ENCODE measurements at places on chromosomes 2 and 18.
A peak's percentile ranks its signal among the peaks of the same experiment; 100 is the strongest.

DNA sequence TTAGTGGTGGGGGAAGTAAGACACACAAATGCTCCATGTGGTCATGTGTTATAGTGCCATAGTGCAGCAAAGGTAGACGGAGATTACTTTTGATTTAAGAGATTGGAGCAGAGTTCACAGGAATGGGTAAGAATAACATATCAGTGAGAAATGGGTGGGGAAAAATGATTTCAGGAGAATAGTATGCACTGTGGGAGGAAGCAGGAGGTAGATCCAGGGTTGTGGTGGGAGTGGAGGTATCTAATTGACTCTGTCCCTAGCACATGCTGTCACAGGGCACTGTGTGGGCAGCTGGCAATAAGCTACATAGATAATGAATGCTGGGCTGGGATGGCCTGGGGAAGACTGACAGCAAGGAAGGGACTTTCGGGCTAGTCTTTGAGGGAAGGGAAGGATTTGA lies 65.3 kb downstream of the STAT1 start:
- no peak for DNase-seq

DNA sequence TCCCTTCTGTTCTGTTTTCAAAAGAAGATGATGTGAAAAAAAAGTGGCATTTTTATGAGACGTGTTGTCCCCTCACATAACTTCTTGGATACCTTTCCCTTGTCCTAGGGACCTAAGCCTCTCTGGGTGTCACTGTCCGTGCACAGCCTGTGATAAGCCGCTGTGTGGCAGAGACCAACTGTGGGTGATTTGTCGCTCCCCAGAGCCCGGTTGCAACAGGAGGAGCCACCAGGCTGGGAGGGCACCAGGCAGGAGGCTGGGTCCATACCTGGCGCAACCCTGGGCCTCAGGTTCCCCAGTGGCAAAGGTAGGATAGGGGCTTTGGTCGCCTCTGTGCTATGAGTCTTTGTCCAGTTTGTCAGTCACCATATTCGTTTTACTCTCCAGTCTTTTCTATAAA lies 82.1 kb downstream of the AGAP1 start:
- DNase-seq = no peak

DNA sequence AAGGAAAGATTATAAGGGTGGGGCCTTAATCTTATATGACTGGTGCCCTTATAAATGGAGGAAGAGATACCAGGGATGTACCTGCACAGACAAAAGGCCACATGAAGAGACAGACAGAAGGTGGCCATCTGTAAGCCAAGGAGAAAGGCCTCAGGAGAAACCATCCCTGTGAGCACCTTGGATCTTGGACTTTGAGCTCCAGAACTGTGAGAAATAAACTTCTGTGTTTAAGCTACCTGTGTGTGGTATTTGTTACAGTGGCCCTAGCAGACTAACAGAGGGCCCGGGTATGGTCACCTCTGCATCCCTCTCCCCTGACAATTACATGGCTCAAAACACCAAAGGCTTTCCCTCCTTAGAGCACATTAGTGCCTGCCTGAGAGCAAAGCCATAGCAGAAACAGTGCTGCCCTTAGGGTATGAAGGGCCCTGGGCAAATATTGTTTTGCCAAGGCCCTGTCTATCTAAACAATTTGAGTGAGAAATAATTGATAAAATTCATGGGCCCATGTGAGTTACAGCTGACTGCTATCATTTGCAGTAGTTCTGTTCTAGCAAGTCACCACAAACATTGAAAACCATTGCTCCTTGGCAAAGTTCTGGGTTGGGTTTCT lies 109.3 kb upstream of the MYCN start:
- no peak for DNase-seq

DNA sequence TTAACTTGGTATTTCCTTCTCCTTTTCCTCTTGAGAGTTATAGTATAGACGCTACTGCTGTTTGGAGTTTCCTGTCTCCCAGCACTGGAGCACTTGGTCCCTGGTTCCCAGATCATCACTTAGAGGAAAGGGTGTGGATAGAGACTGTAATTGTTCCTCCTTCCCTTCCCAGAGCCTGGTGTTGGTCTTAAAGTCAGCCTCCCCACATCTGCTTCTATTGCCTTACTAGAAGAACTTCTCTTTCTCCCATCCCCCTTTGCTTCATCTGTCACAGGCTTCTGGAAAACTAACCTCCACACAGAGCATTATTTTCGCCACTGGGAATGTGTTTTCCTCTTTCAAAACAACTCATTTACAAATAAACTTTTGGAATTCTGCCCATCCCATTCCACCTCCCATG lies 131.0 kb downstream of the CCDC85A start:
- no peak for DNase-seq

- DNase-seq = no peak
Measured at GRCh38 chr18:12373116-12373770, 3.8 kb downstream of the AFG3L2 start.

- no peak for DNase-seq
Measured at GRCh38 chr18:7234091-7234490, 3.2 kb downstream of the LRRC30 start.

GRCh38 chr2:69209482-69209881 lies 177.5 kb downstream of the GFPT1 start:
- no peak for DNase-seq

- DNase-seq = no peak
Measured at GRCh38 chr2:161017780-161018470, 142.3 kb upstream of the TANK start.

DNA sequence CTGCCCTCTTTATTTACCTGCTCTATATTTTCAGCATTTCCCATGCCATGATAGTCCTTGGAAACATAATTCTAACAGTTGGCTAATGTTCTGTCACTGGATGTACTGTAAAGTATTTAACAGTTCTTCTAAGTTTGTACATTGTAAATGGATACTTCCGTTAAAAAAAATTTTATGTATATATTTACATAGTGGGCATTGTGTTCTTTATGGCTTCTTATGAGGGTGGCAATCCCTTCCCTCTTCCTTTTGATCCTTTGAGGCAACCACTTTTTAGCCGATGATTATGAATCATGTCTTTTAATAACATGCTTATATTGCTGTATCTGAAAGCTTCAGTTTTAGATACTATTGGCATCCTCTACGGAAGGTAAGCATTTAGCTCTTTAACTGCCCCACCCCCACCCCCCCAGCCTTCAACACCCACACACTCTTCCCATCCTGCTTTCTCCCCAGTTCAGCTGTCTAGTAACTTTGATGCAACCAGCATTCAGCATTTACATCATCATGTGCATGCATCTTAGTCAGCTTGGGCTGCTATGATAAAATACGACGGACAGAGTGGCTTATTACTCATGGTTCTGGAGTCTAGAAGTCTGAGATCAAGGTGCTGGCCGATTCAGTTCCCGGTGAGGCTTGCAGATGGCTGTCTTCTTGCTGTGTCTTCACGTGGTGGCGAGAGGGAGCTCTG lies 21.0 kb upstream of the EDAR start:
- no peak for DNase-seq

DNA sequence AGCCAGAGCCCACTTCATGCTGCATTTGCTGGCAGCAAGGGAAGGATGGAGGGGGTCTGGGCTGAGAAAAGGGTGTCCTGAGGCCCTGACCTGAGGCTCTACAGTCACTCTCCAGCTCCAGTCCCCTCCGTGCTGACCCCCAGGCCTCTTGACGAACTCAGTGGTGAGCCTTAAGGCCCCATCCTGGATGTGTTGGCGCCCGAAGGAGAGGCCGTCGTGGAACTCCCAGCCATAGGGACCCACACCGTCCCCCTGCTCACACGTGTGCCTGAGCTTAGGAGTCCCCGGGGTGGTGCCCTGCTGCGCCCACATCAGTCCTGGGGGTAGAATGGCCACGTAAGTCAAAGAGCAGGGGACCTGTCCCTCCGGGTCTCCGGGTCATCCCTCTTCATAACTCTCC lies 776 bp downstream of the MOGS start:
- DNase-seq = no peak

DNA sequence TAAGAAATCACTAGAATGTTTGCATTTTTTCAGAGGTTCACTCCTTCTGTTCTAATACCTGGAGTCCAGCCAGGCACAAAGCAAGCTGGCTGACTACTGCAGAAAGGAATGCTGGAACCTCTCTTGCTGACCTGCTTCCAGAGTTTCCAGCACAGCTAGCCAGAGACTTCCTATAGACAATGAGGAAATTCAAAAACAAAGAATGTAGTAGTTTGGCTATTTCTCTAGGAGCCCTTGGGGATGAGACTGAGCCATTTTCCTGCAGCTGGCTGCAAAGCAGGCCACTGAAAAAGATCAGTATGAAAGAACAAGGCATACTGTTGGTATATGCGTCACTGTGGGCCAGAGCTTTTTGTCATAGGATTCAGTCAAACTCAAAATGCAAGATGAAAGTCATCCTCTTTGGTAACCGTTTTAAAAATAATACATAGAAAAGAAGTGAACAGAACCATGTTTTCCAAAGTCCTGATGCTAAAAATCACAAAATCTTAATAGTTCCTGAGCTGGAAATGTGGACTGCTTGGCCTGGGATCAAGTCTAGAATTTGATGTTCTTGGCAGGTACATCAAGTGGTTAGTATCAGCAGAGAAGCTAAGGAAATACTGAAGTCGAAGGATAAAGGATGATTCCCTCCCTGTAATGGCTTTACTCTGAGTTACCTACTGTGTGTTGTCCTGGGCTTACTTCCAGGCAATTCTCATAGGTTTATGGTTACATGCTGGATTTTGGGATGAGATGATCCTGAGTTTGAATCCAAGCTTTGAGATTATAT lies 9.0 kb upstream of the DSEL start:
- DNase-seq = no peak

- no peak for DNase-seq
Measured at GRCh38 chr18:77000527-77000926, 132.1 kb downstream of the MBP start.

- no peak for DNase-seq
Measured at GRCh38 chr2:172667581-172668325, 67.9 kb upstream of the RAPGEF4 start.

- no peak for DNase-seq
Measured at GRCh38 chr2:34602262-34602661, 1003.2 kb upstream of the FAM98A start.

- no peak for DNase-seq
Measured at GRCh38 chr2:160379399-160379798, 114.2 kb downstream of the RBMS1 start.

- no peak for DNase-seq
Measured at GRCh38 chr2:157644776-157645175, 16.1 kb upstream of the ACVR1C start.

- DNase-seq = no peak
Measured at GRCh38 chr18:59691996-59692395, 5.2 kb downstream of the CCBE1 start.

DNA sequence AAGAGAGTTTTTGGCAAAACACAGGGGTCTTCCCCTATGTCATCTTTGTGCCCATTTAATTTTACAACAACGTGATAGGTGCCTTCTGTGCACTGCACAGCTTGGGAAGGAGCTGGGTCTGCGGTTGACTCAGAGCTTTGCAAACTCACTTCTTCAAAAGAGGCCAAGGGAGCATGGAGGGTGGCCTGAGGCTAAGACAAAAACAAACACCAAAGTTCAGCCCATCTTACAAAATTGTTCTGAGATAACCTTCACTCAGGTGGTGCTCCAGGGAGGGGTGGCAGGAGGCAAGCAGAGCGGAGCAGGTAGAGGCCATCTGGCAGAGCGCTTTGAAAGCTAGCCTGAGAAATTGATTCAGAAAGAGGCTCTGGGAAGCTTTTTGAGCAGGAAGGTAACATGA lies 9.8 kb downstream of the SOWAHC start:
- DNase-seq = no peak

- DNase-seq = peak; percentile 68
Measured at GRCh38 chr2:151261231-151261976, at the start of gene RBM43. Gene RBM43, minus strand, starts transcription at chr2:151261863. Its CDS starts 136 bp downstream, at chr2:151261727.

GRCh38 chr2:24238158-24238557 lies 63.3 kb downstream of the FAM228A start:
- no peak for DNase-seq

DNA sequence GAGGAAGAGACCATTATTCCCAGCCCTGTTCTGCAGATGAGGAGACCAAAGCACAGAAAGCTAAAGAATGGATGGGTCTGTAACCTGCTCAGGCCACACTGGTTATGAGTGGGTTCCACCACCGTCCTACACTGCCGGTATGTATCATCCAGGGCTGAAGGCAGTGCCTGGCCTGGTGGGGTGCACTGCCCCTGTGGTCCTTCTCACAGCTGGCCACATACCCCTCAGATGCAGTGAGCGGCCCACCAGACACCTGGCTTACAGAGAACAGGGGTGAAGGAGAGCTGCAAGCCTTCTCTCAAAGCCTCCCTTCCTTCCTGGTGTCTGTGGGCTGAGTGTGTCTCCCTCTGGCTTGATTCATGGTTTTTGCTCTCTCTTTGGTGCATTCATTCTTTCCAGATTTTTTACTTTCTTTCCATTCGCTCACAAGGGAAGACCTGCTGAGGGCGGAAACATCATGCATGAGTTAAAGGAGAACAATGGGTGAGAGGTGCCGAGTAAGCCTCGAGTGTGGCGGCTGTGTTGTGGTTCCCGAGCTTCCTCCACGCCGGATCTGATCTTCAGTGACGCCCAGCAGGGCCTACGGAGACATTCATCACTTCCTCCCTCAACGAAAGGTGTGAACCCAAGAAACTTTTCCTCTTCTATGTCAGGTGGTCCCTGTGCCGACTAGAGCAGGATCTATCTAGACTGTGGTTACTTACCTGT lies 62.1 kb upstream of the REL start:
- peak; percentile 77 for DNase-seq

GRCh38 chr2:48753228-48753627 lies 2.3 kb downstream of the LHCGR start:
- no peak for DNase-seq

DNA sequence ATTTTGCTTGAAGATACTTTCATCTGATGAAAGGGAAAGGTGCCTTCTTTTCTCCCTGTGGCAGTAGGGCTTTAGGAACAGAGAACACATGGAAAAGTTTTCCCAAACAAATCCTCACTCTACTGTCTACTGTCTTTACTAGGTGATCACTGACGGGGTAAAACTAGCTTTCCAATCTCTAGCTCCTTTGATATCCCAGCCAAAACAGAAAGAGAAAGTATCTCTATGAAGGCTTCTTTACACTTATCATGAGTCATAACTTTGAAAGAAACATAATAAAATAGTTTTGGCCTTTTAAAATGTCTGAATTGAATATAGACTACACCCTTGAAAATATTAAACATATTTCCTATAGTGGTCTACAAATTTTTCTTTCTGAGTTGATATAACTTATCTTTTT lies 214.5 kb downstream of the DSEL start:
- no peak for DNase-seq

GRCh38 chr2:235418918-235419317 lies 74.9 kb upstream of the AGAP1 start:
- DNase-seq = no peak

- no peak for DNase-seq
Measured at GRCh38 chr2:128358941-128359731, 40.5 kb upstream of the HS6ST1 start.

- no peak for DNase-seq
Measured at GRCh38 chr2:148888003-148888501, 13.0 kb downstream of the KIF5C start.

GRCh38 chr2:149616681-149617456 lies 29.3 kb upstream of the MMADHC start:
- DNase-seq = no peak

GRCh38 chr2:119028327-119029174 lies 86.6 kb downstream of the MARCO start:
- DNase-seq = no peak
